AG04449 (cell line): ENCODE measurements at places on chromosomes 2 and 18.

DNA sequence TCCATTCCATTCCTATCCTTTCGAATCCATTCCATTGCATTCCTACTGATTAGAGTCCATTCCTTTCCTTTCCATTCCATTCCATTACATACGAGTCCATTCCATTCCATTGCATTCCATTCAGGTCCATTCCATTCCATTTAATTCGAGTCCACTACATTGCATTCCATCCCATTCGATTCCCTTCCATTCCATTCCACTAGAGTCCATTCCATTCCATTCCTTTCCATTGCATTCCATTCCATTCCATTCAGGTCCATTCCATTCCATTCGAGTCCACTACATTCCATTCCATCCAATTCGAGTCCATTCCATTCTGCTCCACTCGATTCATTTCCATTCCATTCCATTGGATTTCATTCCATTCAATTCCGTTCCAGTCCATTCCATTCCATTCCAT, 1133.6 kb downstream of the RPIA start:
- no peak for DNase-seq

GRCh38 chr18:74774486-74774885, 176.8 kb downstream of the ZNF407 start:
- DNase-seq: no peak

- no peak for DNase-seq
These were observed 5.7 kb downstream of the ANTXR1 start for GRCh38 chr2:69018678-69019095.

DNA sequence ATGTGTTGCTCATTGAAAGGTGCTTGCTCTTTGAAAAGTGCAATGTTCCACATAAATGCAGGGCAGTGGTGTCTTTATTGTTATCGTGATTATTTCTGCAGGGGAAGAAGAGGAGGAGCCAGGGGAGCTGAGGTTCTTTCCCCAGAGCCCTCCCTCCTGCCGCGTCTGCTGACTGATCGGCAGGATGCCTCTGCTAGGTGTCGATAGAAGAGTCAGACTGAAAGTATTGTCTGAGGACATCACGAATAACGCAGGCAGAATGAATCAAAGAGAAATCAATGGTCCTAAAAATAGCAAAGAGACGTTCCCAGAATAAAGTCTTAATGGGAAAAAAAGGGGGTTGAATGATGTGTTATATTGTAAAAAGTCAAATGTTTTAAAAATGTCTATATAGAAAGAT, 47.4 kb upstream of the SIX3 start:
- no peak for DNase-seq

GRCh38 chr2:167862782-167863181, 384.6 kb downstream of the STK39 start:
- DNase-seq: no peak

- DNase-seq: no peak
These were observed 359.9 kb downstream of the TNS1 start for GRCh38 chr2:217642944-217643343.
